NCI-H748 treated with DMSO at 0.1 percent for 48 hours (cell line): ENCODE measurements at places on chromosomes 1 and 21.

DNA sequence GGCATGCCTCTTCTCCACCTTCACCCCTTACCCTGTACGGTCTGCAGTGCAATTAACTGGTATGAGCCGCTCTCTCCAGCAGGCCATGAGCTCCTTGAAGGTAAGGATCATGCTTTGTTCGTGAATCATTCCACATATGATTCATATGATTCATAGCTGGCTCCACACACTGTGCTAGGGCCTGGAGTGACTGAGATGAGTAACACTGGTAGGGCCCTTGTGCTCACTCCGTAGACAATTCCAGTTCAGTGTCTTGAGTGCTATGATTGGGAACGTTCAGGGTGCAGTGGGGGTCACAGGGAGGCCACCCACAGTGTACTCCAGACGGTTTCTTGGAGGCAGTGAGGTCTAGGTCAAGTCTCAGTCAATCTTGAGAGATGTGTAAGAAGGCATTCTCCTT, 239.8 kb downstream of the LMX1A start:
- no peak for DNase-seq

- no peak for DNase-seq
Measured at GRCh38 chr1:26102119-26102518, 9.5 kb upstream of the PDIK1L start.

DNA sequence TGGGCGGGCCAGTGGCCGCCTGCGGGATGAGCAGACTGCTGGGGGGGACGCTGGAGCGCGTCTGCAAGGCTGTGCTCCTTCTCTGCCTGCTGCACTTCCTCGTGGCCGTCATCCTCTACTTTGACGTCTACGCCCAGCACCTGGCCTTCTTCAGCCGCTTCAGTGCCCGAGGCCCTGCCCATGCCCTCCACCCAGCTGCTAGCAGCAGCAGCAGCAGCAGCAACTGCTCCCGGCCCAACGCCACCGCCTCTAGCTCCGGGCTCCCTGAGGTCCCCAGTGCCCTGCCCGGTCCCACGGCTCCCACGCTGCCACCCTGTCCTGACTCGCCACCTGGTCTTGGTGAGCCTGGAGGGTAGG, 2.1 kb downstream of the B4GALT2 start:
- DNase-seq, result no peak

DNA sequence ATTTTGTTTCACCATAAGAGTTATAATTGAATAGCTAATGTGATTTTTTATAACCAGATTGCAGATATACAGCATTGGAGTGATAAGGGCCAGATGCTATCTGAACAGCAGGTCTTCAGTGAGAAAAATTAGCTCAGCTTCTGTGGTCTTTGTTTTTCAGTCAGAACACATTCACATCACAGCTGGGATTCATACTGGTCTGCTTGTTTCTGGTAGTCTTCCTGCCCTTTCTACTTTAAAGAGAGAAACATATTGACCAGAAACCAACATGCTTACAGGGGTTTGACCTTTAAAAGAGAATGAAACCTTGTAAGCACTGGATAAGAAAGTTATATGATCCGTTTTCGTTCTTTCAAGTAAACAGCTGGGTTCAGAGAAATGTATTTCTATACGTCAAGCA, 213.7 kb upstream of the TMPRSS15 start:
- DNase-seq, result no peak

GRCh38 chr1:117015724-117016123, 14.2 kb downstream of the CD101 start:
- no peak for DNase-seq

- no peak for DNase-seq
Measured at GRCh38 chr1:25566730-25567341, 23.4 kb downstream of the LDLRAP1 start.

DNA sequence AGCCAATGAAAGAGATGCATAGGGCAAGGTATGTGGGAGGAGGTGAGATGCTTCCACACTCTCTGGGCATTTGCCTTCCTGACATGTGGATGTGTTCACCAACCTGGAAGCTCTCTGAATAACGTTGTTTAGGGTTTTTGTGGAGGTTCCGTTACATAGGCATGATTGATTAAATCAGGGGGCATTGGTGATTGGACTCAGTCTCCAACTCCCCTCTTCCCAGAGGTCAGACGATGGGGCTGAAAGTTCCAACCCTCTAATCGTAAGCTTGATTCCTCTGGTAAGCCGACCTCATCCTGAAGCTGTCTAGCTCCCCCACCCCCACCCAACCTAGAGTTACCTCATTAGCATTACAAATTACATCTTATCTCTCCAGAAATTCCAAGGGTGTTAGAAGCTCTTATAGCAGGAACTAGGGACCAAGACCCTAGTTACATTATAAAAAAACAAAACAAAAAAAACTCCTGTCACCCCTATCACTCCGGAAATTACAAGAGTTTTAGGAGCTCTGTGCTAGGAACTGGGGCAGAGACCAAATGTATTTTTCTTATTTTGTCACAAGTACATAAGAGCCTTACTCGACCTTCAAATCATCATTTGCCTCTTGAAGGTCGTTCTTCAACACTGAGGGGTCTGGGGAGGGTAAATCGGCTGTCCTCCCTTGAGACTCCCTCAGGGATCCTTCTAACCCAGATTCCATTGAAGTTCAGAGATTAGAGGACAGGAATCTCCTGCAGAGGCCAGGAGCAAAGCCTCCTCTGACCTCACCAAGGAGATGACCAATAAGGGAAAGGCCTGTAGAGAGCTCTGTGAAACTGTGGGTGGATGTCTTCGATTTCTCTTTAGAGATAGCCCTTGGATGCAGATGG, 58.2 kb downstream of the DNTTIP2 start:
- no peak for DNase-seq

DNA sequence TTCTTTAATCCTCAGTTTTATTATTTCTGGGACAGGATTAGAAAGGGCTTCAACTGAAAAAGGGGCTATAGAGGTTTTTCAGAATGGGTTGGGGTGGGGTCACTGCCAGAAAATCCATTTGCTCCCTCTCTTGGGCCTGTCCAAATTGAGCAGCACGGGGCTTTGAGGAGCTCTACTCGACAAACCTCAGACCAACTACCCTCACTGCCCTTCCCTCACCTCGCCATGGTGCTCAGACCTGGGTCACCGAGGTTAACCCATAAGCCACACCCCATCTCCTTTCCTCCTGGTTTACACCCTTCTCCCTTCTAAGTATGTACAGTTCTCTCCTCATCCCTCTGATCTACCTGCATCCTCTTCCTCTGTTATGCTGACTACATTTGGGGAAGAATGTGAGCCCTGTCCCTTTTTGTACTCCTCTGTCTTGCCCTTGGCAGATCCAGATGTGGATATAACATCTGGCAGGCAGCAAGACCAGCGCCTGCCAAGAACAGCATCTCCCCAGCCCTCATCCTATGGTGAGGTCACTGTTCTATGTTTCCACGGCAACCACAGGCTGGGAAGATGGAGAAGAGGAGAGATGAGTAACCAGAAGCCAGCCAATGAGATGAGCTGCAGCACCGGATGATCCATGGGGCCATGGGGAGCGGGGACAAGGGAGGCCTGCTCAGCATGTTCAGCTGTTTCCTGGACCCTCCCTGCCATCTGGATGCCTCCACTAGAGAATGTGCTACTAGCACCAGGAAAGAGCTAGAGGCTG, 3.7 kb upstream of the FABP3 start:
- no peak for DNase-seq

GRCh38 chr1:112506731-112507130, 2.0 kb upstream of the WNT2B start:
- DNase-seq, result no peak

- no peak for DNase-seq
Measured at GRCh38 chr21:20642681-20643080, 355.5 kb upstream of the NCAM2 start.

DNA sequence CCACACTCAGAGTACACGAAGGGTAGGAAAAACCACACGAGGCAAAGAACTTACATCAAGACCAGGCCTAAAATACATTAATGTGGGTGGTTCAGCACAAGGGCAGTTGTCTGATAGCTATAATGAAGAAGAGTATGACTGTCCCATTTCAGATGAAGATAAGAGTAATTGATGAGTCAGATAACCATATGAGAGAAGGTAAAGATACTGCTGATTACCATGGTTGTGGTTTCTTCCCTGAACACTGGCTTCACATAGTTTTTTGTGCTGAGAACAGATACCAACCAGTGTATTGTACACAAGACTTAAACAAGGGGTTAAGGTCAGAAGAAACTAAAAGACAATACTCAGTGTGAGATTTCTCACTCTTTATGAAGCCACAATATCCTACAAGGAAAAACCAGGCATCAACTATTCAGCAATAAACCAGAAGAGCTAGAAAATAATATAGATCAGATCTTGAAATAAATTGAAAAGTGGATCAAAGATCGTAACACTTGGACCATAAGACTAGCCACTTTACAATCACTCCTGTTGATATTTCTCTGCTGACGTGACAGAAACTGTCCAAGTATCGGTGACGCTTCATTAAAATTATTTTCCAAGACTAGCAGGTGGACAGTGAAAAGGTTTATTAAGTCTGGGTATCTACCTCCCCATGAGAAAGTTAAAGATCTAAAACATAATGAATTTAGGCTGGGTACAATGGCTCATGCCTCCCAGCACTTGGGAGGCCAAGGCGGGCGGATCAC, 28.6 kb downstream of the PUM1 start:
- no peak for DNase-seq

- DNase-seq, result no peak
Measured at GRCh38 chr21:46161633-46162592, 6.5 kb upstream of the FTCD start.

GRCh38 chr21:28509031-28509430, 483.6 kb downstream of the LTN1 start:
- DNase-seq, result no peak

GRCh38 chr1:192901500-192901899, 92.7 kb downstream of the RGS2 start:
- no peak for DNase-seq

GRCh38 chr21:25115021-25115420, 492.3 kb downstream of the MRPL39 start:
- no peak for DNase-seq

- peak; percentile 56 for DNase-seq
Measured at GRCh38 chr1:15151377-15151806, 2.2 kb upstream of the TMEM51 start.

GRCh38 chr1:166721145-166721544, 118.1 kb upstream of the POGK start:
- no peak for DNase-seq

- no peak for DNase-seq
Measured at GRCh38 chr1:153903841-153904455, 18.8 kb downstream of the GATAD2B start.

GRCh38 chr1:42759114-42759513, 7.7 kb downstream of the P3H1 start:
- no peak for DNase-seq

DNA sequence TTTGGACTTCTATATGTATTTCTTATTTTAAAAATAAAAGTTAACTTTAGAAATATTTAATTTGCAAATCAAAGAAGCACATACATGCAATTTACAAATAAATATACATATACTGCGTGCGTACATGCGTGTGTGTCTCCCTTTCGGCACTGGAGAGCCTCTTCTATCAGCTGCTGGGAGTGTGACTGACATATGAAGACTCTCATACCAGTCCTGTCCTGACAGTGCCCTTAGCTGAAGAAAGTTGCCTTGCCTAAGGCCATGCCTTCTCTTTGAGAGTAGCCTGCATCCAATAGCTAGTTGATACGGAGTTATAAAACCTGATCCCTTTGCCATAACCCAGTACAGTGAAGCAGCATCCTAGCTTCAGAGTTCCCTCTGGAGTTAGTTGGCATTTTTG, 282.4 kb upstream of the NEGR1 start:
- no peak for DNase-seq

GRCh38 chr1:37949524-37950152, 2.8 kb upstream of the INPP5B start:
- no peak for DNase-seq

DNA sequence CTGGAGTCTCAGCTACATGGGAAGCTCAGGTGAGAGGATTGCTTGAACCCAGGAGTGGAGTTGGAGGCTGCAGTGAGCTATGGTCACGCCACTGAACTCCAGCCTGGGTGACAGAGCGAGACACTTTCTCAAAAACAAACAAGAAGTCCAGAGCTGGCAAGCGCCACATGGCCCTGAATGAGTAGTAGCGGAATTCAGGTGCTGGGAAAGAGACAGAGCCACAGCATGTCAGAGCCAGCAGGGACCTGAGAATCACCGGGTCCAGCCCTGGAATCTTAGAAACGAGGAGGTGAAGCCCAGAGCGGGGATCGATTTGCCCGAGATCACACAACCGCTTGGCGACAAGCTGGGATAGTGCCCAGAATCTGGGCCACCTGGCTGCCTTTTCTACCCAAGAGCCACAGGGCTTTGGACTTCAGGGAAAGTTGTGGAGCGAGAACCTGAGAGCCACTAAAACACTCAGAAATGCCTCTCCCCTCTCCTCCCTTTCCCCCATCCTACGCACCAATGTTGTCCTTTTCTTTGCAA, 9.8 kb downstream of the ARL8A start:
- no peak for DNase-seq

DNA sequence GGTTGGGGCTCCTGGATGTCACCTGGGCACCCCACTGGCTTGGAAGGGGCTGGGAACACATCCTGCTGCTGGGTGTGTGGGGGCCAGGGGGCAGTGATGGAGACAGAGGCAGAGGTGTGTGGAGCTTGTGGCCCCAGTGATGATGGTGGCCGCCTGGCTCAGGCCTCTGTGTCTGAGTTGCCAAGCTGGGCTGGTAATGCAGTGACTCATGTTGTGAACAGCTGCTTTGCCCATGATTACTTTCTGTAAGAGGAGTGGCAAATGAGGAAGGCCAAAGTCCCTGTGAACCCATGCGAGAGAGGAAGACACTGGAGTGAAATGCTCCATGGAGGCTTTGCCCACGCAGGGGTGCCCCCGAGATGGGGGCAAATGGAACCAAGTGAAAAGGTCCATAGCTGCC, 86.8 kb downstream of the KCNJ6 start:
- DNase-seq, result no peak

- no peak for DNase-seq
Measured at GRCh38 chr1:184878002-184878401, 96.3 kb downstream of the NIBAN1 start.

- no peak for DNase-seq
Measured at GRCh38 chr1:211535346-211535745, 43.4 kb upstream of the RD3 start.

- no peak for DNase-seq
Measured at GRCh38 chr1:178774263-178774662, 49.2 kb downstream of the RALGPS2 start.

- no peak for DNase-seq
Measured at GRCh38 chr1:92587445-92587844, 100.7 kb upstream of the GFI1 start.

DNA sequence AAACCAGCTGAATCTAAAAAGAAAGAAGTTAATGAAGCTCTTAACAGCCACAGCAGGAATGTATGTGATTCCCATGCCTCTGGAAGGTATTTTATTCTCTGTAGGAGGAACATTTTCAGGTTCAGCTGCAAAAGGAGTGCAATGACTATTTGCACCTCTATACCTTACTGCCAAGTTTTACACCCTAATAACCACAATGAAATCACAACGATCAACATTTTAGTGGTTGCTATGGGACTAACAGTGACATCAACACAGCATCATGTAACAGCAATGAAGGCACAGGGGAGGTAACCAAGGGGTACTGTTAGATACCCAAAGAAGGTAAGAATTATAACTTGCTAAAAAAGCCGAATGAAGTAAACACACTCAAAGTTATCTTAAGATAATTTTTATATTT, 116.3 kb upstream of the HP1BP3 start:
- no peak for DNase-seq

GRCh38 chr1:92536980-92537884, 50.5 kb upstream of the GFI1 start:
- DNase-seq, result no peak
